Femur (tissue), 1 donor: ENCODE measurements at places on chromosomes 7 and 10.

DNA sequence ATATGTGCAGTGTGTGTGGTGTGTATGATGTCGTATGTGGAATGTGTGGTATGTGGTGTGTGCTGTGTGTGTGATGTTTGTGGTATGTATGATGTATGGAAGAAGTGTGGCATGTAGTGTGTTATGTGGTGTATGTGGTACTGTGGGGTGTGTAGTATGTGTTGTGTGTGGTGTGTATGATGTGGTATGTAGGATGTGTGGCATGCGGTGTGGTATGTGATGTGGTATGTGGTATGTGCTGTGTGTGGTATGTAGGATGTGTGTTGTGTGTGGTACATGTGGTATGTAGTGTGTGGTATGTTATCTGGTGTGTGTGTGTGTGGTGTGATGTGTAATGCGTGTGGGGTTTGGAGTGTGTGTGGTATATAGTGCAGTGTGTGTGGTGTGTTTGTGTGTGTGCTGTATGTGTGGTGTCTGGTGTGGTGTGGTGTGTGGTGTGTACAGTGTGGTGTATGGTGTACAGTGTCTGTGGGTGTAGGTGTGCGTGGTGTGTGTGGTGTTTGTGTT, 129.6 kb downstream of the ATP6V0E2 start:
- no peak for DNase-seq

- no peak for DNase-seq
These were observed 51.6 kb upstream of the LAMB1 start for GRCh38 chr7:108054537-108054936.

DNA sequence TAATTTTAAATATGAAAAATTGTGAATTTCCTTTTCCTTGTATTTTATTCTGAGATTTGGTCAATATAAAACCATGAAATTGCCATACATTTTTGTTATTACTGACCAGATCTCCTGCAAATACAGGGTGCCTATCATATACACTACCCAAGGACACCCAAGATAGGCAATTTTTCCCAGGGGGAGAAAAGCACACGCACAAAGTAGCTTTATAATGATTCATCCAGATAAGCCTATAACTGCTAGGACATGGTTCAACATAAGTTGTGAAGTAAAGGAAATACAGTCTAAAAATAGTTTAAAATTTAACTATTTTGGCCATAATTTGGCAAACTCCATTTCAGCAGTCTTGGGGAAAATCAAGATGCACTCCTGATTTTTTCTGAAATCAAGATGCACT, 4.8 kb downstream of the RUFY2 start:
- no peak for DNase-seq

GRCh38 chr7:117193564-117193963, 129.3 kb downstream of the WNT2 start:
- no peak for DNase-seq

- DNase-seq, result no peak
These were observed 51.2 kb downstream of the PDK4 start for GRCh38 chr7:95545007-95545615.

DNA sequence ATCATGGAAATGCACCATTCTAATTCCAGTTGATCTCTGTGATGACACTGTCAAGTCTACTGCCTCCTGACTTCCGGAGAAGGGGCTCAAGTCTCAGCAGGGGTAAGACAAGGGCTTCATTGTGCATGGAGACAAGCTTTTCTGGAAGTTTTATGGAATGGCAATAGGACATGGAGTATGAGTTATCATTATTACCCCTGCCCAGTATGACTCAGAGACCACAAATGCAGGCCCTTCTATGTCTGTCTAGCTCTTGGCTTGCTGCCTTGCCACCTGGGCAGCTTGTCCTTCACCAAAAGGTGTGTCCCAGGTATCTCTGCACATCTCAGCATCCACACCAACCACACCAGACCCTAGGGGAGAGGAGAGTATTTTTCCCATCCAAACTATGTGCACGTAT, 34.9 kb upstream of the KIAA1217 start:
- no peak for DNase-seq

GRCh38 chr7:90540406-90540805, 55.7 kb upstream of the CDK14 start:
- DNase-seq, result no peak

DNA sequence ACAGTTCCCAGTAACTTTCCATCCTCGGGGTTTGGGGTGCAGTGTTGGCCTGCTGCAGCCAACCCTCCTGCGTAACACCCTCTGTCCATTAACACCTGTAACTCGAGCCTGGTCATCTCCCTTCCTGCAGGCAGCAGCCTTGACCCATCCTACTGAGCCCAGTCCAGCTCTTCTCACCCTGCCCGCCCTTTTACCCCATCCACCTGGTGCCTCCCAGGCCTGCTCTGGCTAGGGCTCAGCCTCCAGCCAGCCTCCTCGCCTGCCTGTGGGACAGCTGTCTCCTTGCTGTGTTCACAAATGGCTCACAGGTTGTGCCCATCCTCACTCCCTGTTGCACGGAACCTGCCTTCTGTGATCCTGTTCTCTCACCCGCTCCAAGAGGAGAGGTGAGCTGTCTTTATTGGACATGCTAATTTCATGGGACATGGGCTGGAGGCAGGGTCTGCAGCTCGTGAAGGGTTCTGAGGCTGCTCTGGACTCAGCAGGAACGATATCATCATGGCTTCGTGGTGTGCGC, 277.2 kb upstream of the TCERG1L start:
- DNase-seq, result no peak
